ENCODE measurements at places on chromosomes 11 and 22. TPM values are rescaled to one million over a fixed set of nuclear protein-coding genes. Genes with fewer than 3 reads are reported as not detected.
A peak's percentile ranks its signal among the peaks of the same experiment; 100 is the strongest.

DNA sequence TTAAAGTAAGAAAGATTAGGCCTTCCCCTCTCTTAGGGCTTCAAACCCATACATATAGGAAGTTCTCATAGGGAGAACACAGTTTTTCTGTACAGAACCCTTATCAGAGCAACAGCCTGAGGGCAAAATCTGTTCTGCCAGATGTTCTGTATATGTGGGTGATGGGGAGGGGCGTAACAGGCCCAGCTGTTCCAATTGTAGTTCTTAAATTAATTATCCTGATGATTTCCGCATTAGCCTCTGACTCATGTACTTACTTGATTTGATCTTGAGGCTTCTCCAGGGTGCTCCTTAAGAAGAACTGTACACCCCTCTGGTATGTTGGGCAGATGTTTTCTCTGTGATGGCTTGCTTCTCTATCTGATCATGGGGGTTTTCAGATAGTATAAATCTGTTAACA is 123.1 kb upstream of the C11orf87 start:
- H3K27ac ChIP-seq = no peak overlapping the region
- no peaks in the 10 kb centered on the region for H3K4me1 ChIP-seq
- H3K36me3 ChIP-seq = no peaks in the 10 kb centered on the region
- no peak for DNase-seq

- peaks cover 16% of the 10 kb centered on the region for H3K36me3 ChIP-seq
- H3K27ac ChIP-seq = no peak overlapping the region
- H3K4me1 ChIP-seq = peaks cover 25% of the 10 kb centered on the region
Measured at GRCh38 chr11:12106101-12106500, 4.3 kb upstream of the MICAL2 start.

CALCA gene
- not detected for total RNA-seq

TREH gene
- 0.21 TPM for total RNA-seq

DNA sequence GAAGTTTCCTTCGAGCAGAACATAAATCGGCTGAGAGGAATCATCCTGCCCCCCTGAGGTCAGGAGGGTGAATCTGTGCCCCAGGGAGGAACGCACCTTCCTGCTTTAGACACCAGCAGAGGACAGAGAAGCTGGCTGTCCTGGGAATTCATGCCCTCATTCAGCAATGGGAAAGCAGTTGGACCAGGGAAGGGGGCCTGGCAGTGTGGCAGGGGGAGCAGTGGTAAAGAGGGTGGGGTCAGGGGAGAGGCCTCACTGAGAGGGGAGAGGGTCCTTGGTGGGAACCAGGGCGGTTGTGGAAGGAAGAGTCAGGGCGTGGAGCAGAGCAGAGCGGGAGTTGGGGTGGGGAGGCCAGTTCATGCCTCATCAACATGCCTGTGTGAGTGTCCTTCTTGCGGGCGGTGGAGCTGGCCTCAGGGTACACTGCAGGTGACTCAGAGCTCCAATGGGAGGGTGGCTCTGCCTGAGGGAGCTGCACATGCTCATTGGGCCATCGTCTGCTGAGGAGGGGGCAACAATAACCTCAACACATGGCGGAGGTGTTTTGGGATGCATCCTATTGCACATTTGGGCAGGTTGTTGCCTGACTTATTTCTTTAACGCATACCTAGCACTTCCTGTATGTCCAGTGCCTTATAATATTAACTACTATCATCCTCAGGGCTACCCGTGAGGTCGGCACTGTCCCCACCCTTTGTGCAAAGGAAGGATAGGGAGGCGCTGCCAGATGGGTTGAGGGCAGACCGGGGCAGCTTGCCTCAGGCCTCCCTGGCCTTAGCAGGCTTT is 23.2 kb downstream of the MED15 start:
- H3K4me3 ChIP-seq = peak overlapping the region; percentile 46
- peaks cover 44% of the 10 kb centered on the region for H3K36me3 ChIP-seq
- peak; percentile 70 for DNase-seq
- peaks cover 58% of the 10 kb centered on the region for H3K4me1 ChIP-seq
- no peaks in the 10 kb centered on the region for H3K27me3 ChIP-seq

DNA sequence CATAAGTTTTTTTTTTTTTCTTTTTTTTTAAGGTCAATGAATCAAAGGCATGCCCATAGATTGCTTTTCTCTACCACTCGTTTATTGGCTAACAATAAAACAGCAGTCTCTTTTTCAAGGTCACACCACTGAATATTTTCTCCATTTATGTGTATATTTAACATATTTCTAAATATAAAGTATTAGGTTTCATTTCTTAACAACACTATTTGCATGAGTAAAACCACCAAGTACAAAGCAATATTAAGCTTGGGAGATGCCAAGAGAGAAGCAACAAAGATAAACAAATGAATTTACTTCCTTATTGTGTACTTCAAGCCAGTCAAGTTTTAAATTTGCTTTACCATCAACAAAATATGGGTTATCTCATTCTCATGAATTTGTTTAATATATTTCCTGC is 708.9 kb upstream of the CCDC179 start:
- DNase-seq = no peak
- H3K4me1 ChIP-seq = no peaks in the 10 kb centered on the region
- H3K4me3 ChIP-seq = no peak overlapping the region
- no peaks in the 10 kb centered on the region for H3K27me3 ChIP-seq
- no peak overlapping the region for H3K27ac ChIP-seq

DNA sequence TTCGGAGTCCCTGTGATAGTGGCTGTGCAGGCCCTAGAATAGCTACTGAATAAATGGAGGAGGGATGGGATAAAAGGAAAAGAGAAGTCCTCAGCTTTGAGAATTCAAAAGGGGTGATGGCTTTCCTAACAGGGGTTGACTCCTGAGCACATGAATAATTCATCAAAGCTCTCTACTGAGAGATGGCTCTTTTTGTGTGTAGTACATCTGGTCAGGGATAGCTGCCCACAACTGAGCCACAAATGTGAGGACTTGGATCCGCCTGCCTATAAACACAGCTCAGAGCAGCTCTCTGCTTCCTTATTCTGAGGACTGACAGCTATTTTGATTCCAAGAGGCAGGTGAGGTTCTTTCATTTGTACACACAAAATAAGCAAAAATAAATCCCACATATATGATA is 82.3 kb downstream of the USP35 start:
- H3K27ac ChIP-seq = no peak overlapping the region
- H3K27me3 ChIP-seq = no peaks in the 10 kb centered on the region
- H3K4me1 ChIP-seq = no peaks in the 10 kb centered on the region
- H3K4me3 ChIP-seq = no peak overlapping the region
- no peak for DNase-seq

IPO7 gene
- 170 TPM for total RNA-seq

ZP1 gene
- total RNA-seq = not detected

APOBEC3A gene
- total RNA-seq = not detected
